ENCODE measurements at places on chromosomes 16 and 17.

DNA sequence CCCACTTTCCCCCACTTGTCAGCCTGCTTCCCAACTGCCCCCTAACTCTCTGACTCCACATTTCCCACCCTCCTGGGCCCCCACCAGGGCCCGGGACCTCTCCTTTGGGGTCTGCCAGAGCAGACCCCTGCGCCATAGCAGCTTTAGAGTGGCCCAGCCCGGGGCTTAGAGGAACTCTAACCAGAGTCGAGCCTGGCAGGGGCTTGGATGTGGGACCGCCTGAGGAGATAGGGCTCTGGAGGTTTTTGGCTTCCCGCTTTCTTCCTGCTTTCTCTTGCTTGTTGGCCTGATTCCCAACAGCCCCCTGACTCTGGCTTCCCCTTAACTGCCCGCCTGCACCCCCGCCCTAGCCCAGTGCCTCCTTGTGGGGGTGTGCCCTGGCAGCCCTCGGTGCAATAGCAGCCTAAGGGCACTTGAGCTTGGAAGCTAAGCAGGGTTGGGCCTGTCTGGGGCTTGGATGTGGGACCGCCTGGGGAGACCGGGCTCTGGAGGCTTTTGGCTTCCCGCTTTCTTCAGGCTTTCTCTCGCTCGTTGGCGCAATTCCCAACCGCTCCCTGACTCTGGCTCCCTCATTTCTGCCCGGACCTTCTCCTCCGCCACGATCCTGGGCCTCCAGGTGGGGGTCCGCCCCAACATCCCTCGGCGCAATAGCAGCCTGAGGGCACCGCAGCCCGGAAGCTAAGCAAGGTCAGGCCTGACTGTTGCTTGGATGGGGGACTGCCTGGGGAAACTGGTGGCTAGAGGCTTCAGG is 2292.0 kb downstream of the TP53TG3F start:
- no peak for DNase-seq

GRCh38 chr16:89113152-89113547 is 19.5 kb downstream of the ACSF3 start:
- no peak for DNase-seq

DNA sequence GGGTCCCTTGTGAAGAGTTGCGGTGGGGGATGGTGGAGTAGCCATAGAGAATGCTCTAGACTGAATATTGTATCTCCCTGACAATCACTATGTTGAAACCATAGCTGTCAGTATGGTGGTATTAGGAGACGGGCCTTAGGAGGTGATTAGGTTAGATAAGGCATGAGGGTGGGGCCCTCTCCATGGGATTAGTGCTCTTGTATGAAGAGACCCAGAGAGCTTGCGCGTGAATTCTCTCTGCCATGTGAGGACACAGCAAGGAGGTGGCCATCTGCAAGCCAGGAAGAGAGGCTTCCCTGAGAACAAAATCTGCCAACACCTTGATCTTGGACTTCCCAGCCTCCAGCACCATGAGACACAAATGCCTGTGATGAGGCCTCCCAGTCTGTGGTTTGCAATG is 34.5 kb upstream of the MGAT5B start:
- DNase-seq, result no peak

DNA sequence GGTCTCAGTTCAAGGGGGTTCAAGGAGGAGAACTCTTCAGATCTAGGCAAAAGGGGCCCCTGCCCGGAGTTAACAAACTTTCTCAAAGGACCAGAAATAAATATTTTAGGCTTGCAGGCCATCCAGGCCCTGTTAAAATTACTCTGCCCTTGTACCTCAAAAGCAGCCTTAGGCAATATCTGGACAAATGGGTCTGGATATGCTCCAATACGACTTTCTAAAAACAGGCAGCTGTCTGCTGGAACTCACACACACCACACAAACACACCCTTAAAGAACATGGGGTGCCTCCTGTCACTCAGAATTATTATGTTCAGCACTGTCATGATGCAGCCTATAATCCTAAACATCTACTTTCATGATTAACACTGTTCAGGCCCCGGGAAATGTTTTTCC is 75.5 kb downstream of the TMEM132E start:
- no peak for DNase-seq

DNA sequence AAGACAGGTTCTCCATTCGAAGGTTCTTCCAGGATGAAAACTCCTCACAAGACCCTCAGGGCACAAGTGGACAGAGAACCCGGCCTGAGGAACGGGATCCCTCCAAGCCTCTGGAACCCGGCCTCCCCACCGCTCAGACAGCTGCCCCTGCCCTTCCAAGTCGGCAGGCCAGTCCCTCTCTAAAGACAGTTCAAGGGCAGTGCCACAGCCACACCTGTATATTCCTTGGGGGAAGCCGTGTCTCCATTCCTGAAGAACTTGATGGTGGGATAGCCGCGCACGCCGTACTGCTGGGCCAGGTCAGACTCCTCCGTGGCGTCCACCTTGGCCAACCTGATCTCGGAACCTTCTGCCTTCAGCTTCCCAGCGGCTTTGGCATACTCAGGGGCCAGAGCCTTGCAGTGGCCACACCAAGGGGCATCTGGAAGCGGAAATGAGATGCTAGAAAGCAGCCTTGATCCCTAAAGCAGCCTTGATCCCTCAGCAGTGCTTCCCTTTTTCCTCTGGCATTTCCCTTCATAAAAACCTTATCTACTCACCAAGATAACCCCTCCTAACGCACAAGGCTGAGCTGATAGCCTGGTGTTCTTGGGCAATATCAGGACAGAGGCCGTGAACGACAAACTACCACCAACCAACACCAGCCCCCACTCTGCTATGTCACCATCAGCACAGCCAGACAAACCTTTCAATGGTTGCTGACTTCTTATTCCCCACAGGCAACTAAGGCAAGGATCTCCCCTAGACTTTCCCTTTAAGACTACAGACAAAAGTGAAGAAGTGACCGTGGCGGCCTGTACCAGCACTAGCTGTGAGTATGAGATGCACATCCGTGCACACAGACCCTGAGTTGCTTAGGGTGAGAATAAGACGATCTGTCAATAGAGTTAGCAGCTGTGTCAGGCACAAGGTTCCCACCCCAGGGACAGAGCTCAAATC is 1.1 kb downstream of the P4HB start:
- no peak for DNase-seq

GRCh38 chr16:58127033-58127556 is 2.1 kb downstream of the CFAP20 start:
- no peak for DNase-seq

- peak; percentile 71 for DNase-seq
Measured at GRCh38 chr17:82848022-82848592, 8.3 kb upstream of the ZNF750 start.

DNA sequence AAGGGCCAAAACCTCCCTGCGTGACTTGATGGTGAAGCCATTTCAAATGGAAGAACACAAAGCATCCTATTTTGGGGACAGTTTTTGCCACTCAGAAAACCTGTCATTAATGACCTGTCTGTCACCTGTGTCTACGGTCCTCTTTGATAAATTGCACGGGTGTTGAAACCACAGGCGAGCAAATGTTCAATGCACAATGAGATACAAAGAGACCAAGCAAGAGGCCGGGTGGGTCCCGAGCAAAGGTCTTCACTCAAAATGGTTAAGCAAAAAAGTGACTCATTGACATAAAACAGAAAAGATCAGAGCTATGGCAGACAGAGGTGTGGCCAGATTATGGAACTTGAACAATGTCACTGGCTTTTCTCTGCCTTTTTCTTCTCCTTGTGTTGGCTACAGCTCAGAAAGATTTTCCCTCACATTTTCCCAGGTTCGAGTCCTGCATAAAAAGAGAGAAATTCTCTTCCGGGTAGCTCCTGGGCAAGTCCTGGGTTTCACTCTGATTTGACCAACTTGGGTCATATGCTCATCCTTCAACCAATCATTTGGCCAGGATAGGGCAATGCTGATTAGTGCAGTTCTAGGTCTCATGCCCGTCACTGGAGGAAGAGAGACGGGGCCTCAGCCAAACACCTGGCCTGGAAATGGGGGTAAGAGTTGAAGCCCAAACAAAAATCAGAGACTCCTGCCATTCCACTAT is 92.2 kb downstream of the CMC2 start:
- DNase-seq, result no peak

DNA sequence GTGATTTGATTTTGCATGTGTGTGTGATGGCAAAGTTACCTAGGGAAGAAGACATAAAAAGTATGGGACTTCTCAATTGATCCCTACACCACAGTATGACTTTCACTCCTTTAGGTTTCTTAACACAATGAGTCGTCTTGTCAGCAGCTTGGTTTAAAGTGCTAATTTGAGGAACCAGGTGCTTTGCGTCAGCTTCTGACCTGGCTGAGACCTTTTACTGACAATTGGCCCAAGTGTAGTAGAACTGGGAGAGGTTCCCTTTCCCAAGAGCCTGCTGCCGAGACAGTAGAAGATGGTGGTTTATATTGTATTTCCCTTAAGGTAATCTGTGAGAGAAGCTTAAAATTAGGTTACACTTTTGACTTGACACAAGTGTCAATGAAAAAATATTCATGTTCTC is 54.9 kb downstream of the LDHD start:
- peak; percentile 55 for DNase-seq

- DNase-seq, result no peak
Measured at GRCh38 chr16:64453646-64454045, 668.2 kb downstream of the CDH11 start.

DNA sequence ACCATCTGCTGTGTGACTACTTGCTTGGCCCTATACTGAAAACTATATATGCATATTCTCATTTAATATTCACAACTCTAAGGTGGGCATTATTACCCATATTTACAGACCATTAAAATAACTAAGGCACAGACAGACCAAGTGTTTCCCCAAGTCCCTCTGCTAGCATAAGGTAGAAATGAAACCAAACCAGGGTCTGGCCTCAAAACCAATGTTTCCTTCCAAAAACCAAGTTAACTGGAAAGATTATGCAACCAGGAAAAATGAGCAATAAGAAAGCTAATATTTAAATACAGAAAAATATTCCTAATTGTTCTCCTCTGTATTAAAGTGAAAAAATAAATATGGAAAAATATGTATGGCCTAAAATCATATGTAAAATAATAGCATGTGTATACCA is 50.1 kb downstream of the XPO6 start:
- no peak for DNase-seq

DNA sequence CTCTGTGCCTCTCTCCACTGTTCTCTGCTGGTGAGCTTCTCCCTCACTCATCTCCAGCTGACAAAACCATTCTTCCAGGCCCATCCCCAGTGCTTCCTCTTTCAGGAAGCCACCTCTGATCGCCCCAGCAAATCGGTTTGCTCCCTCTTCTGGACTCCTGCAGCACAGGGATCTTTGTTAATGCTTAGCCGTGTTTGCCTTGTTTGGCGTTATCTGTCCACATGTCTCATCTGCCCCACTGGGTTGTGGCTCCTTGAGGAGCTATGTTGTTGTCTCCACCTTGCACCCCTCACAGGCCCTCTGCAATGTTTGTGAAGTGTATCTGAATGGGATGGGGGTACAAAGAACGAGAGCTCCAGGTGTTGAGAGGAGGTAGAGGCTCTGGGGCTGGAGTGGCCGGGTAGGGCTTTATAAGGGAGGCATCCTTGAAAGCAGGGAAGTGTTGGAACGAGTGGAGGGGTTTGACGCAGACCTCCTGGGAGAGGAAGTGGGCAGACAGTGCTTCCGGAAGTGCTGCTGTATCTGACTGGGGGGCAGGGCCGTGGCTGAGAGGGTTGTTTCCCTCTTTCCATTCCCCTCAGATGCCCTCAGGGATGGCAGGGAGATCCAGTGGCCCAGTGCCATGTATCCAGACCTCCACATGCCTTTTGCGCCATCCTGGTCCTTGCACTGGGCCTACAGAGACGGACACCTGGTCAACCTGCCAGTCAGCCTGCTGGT is 27.8 kb downstream of the CASKIN2 start:
- DNase-seq, result no peak

- no peak for DNase-seq
Measured at GRCh38 chr17:79057737-79058385, 16.8 kb upstream of the ENGASE start.

DNA sequence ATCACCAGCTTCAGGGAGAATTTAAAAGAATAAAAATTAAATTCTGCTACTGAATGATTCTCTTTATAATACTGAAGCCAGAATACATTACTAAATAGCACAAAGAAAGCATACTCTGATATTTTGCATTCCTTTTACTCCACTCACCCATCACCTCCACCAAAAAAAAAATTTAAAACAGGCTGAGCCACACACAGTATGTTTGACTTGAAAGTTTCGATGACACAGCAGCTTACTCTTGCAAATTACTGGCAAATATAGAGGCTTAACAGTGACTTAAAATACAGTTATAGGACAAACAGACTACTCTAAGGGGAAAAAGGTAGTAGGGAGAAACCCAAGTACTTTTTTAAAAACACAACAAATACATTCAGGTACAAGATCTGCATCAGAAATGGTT is 39.2 kb downstream of the GPATCH8 start:
- no peak for DNase-seq

GRCh38 chr16:4376893-4377572 is 5.4 kb downstream of the VASN start:
- peak; percentile 56 for DNase-seq

DNA sequence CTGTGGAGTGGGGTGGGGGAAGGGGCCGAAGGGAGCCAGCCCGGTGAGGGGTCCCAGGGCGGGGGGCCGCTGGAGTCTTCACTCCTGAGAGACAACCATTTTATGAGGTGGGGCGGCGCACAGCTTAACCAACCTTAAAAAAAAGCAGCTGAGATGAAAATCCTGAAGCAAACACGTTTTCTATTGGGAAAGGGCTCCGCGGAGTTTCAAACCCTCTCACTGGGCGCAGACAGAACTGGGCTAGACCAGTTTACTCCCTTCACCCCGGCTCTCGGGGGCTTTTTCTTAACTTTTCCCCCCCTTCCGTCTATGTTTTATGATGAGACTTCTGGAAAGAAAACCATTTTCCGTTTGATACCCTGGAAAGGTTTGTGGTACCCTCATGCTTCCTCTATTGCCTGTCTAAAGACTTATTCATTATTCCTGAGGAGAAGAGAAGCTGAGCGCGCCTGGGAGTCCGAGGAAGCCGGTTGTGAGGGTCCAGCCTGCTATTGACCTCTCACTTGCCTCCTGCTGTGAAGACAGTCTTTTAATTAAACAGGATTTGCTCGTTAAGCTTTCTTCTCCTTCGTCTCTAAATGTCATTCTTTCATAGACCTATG is 482 bp upstream of the SSH2 start:
- DNase-seq, result no peak
